ENCODE measurements at places on chromosomes 13 and 19.

GRCh38 chr13:30832845-30833332 lies 73.2 kb upstream of the MEDAG start:
- no peak for DNase-seq

- DNase-seq = no peak
These were observed 7.2 kb downstream of the ZBTB7A start for GRCh38 chr19:4059453-4059871.

DNA sequence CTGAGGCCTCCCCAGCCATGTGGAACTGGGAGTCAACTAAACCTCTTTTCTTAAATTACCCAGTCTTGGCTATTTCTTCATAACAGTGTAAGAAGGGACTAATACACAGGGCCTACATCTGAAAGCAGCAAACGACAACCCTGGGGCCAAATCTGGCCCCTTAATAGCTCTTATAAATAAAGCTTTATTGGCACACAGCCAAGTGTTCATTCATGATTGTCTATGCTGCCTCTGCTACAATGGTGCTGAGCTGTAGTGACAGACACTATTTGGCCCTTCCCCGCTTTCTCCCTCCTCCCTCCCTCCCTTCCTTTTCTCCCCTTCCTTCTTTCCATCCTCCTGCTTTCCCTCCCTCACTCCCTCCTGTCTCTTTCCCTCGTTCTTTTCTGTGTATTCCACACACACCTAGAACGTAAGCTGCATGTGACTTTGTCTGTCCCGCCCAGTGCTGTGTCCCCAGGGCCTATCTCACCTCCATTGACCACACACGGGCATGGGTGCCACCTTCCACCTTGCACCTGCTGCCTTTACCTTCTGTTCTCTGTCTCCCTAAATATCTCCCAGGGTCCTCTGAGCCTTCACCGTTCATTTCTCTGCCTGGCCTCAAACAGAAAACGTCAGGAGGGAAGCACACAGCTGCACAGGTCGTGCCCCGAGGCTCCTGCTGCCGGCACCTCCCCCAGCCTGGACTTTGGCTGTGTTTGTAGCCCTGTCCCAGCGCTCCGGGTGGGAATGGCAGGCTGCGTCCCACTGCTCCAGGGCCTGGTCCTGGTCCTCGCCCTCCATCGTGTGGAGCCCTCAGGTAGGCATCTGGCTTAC lies at the start of gene PROZ:
Gene PROZ (plus strand): TSS at position 720 of the 819 bp plus-strand sequence. CDS start 13 bp downstream, at position 733.
- no peak for DNase-seq

- DNase-seq = peak; percentile 5
These were observed 145.9 kb downstream of the NUFIP1 start for GRCh38 chr13:44843403-44843802.

DNA sequence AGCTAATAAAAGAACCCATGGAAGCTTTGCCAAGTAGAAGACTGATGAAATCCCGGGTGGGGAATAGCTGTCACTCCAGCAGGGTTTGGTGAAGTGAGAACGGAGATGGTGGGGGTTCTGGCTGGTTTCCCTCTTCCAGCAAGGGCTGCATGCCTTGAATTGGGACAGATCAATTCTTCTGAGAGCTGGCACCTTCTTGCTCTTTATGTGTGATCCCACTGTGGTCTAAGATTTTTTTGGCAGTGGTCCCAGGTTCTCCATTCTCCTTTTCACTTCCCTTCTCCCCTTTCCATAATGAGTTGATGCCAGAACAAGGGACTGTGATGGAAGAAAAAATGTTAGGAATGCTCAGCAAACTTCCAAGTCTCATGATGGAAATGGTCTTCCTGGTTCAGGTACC lies 50.0 kb downstream of the TNFSF11 start:
- no peak for DNase-seq

DNA sequence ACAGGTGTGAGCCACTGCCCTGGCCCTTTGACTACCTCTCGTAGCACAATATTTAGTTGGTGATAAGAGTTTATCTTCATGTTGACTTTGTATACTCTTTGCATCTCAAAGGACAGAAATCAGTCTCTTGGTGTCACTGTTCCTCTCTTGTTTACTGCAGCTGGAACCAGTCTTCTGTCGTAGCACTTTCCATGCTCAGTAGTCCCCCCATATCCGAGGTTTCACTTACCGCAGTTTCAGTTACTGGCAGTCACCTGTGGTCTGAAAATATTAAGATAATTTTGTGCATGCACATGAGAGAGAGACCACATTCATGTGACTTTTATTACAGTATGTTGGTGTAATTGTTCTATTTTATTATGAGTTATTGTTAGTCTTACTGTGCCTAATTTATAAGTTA lies 49.1 kb downstream of the WASF3 start:
- no peak for DNase-seq

GRCh38 chr19:32830231-32831014 lies 39.1 kb downstream of the SLC7A9 start:
- DNase-seq = no peak

DNA sequence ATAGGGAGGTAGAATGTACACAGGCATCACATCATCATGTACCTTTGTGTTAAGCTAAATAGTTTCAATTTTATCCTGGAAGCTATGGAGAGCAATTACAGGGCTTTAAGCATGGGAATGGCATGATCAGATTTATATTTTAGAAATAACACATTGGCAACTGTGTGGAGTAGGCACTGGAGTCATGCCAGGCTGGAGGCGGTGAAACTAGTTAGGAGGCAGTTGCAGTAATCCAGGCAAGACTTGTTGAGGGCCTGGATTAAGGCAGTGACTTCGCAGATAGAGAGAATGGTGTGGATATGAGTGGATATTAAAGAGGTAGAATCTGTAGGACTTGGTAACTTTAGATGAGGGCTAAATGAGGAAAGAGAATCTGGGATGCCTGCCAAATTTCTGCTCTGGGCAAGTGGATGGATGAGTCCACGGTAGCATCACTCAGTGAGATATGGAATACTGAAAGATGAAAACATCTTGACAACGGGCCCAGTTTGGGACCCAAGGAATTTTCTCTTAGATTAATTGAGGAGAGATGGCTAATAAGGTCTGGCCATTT lies 506.2 kb downstream of the FGF9 start:
- DNase-seq = no peak

- no peak for DNase-seq
These were observed 35.9 kb downstream of the RAB20 start for GRCh38 chr13:110525328-110526319.

DNA sequence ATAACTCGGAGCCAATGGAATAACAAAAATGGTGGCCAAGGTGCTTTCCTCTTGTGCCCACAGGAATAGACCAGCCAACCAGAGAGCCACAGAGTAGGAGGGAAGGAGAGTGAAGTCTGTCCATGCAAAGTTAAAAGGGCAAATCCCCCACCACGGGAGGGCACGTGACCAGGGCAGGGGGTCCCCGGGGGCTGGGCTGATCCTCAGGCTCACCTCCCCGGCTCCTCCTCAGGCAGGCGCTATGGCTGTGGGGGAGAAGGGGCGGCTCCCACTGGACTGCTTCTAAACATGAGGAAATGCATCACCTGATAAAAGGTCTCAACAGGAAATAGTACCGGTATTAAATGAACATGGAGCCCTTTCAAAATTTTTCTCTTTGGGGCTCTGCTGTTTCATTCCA lies 73.2 kb upstream of the SLC15A1 start:
- DNase-seq = no peak

Data from NCI-H226 (cell line).